ENCODE measurements at places on chromosomes 7 and 10.

DNA sequence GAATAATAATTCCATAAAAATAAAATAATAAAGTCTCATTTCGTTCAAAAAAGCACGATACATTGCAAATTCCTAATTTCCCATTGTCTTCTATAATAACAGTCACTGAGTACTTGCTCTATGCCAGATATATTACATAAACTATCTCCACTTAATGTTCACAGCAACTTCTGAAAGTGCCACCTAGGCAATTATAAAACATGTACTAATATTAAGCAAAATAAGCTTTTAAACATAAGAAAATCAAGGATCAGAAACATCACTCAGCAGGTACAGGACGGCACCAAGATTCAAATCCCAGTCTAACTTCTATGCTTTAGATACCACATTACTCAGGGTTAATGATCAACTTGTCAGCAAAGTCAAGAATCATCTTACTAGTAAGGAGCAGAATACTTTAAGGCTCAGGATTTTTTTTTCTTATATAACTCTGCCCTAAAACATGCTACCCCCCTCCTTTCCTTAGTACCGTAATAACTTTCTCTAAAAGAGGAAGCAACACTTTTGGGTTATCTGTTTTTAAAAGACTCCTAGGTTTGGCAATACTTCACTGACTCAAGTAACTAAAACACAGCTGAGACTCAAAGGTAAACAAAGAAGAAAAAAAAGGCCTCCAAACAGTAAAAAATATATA lies 51.3 kb downstream of the USP6NL start:
- no peak for DNase-seq

- no peak for DNase-seq
Measured at GRCh38 chr7:136403591-136403990, 426.4 kb upstream of the MTPN start.

- DNase-seq = no peak
Measured at GRCh38 chr7:142440906-142441411, 183.1 kb upstream of the PRSS58 start.

- DNase-seq = no peak
Measured at GRCh38 chr7:147833557-147833956, 757.0 kb upstream of the C7orf33 start.

DNA sequence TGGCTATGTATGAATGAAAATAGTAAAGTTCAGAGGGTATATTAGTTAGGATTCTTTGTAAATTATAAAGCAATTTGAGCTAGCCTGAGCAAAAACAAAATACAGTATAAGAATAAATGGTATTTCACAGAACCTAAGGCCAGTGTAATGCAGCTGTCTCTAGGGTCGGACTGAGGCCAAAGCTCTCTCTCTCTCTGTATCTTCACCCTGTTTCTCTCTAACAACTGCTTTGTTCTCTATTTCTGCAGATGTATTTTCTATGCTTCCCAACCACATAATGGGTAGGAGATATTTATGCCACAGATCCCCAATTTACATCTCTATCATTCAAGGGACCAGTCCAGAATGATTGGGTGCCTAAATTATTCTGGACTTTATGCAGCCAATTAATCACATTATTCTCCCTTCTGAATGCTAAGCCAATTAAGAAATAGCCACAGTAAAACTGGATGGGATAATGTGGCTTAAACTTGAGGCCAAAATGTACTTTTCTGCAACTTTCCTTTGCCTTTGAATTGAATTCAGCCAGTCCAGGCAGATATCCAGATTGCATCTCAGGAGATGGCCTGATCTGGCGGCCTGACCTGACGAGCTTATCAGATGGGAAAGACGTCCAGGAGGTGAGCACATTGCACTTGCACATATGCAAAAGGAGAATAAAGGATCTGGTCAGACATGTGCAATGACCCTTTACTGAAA lies 24.6 kb upstream of the IMMP2L start:
- no peak for DNase-seq

GRCh38 chr7:122468945-122469344 lies 164.4 kb upstream of the FEZF1 start:
- DNase-seq = no peak

- DNase-seq = no peak
Measured at GRCh38 chr10:57962839-57963238, 304.9 kb downstream of the IPMK start.
